ENCODE measurements at places on chromosomes 12 and 14. TPM values are rescaled to one million over a fixed set of nuclear protein-coding genes. Genes with fewer than 3 reads are reported as not detected.

DNA sequence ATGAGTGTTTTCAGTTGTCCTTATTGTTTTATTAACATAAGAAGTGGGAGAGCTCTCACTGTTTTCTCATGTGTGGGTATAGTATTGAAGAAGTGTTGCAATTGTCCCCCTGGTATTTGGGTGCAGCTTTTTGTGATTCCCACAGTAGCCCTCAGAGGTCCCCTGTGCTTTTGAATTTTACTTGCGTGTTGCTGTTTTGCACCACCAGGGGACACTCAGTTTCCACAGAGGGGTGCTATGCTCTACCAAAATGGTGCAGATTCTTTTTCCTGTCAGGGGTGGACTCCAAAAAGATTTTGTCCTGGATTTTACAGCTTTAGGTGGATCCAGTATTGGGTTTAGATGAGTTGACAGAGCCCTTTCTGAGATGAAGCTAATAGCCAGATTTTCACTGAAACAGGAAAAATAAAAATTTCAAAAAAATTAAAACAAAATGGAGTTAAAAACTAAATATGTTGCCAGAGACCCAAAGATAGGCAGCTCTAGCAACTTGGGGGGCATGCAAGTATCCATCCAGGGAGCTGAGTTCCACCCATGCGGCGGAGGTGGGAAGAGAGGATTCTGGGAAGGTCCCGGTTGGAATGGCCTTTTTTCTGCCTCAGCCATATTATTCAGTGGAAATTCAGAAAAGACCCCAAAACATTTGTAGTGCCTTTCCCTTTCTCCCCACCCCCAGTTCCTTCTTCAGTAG lies 50.2 kb downstream of the TTLL5 start:
- peak overlapping the region; percentile 16 for H3K4me3 ChIP-seq
- no peak for DNase-seq
- peaks cover 14% of the 10 kb centered on the region for H3K36me3 ChIP-seq

GRCh38 chr14:65723348-65723747 lies 310.8 kb downstream of the FUT8 start:
- no peak for DNase-seq
- no peak overlapping the region for H3K27ac ChIP-seq
- H3K36me3 ChIP-seq, result no peaks in the 10 kb centered on the region
- no peaks in the 10 kb centered on the region for H3K27me3 ChIP-seq

DNA sequence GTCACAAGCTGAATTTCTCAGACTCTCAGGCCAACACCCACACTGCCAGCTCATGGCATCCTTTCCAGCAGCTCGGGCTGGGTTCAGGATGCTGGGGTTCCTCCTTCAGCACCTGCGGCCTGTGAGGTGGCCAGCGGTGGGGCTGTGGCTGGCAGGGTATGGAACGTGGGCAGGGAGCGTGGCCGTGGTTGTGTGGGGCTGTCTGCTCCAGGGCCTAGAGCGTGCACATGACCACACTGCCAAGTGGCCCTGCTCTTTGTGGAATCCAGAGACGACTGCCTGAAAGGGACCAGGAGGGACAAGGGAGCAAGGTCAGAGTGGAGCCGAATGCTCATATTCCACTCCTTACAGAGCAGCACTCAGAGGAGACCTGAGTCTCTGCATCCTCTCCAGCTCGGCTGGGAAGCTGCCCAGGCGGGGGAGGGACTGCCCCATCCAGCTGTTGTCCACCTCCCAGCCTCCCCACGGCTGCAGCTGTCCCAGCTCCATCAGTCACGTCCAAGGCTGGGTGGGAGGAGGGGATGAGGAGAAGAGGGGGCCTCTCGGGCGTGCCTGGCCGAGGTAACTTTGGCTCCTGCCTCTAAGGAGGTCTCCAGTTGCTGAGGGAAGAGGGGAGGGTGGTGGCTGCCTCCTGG lies 71.3 kb downstream of the TSPAN9 start:
- no peaks in the 10 kb centered on the region for H3K27me3 ChIP-seq
- no peaks in the 10 kb centered on the region for H3K36me3 ChIP-seq
- peak; percentile 78 for DNase-seq
- H3K4me3 ChIP-seq, result no peak overlapping the region

DNA sequence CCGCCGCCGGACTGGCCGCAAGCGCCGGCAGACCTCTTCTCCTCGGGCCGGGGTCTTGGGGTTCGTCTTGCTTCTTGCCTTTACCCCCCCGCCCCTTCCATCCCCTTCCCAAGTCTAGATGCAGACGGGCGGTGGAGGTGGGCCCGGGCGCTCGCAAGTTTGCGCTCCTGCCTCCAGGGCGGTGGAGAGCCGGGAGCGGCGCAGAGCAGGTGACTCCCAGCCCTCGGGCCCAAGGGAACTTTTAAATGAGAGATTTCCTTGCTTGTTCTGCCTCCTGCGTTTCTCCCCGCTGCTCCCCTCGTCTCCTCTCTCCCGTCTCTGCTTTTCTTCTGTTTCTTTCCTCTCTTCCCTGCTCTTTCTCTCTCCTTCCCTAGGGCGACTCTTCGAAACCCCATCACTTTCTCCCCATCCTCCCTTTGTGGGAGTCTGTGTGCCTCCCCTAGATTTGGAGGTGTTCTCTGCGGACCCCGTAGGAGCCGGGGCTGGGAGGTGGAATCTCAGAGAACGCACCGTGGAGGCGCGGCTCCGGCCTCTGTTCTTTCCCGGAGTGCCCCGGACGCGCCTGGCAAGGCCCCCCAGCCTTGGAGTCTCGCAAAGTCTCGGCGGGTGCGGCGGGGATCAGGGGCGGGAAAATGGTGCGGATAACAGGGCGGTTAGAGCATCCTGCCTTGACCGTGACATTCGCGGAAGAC lies 114.7 kb upstream of the MYL2 start:
- no peak for DNase-seq
- H3K4me3 ChIP-seq, result no peak overlapping the region
- H3K36me3 ChIP-seq, result no peaks in the 10 kb centered on the region
- peaks cover 3% of the 10 kb centered on the region for H3K4me1 ChIP-seq

DNA sequence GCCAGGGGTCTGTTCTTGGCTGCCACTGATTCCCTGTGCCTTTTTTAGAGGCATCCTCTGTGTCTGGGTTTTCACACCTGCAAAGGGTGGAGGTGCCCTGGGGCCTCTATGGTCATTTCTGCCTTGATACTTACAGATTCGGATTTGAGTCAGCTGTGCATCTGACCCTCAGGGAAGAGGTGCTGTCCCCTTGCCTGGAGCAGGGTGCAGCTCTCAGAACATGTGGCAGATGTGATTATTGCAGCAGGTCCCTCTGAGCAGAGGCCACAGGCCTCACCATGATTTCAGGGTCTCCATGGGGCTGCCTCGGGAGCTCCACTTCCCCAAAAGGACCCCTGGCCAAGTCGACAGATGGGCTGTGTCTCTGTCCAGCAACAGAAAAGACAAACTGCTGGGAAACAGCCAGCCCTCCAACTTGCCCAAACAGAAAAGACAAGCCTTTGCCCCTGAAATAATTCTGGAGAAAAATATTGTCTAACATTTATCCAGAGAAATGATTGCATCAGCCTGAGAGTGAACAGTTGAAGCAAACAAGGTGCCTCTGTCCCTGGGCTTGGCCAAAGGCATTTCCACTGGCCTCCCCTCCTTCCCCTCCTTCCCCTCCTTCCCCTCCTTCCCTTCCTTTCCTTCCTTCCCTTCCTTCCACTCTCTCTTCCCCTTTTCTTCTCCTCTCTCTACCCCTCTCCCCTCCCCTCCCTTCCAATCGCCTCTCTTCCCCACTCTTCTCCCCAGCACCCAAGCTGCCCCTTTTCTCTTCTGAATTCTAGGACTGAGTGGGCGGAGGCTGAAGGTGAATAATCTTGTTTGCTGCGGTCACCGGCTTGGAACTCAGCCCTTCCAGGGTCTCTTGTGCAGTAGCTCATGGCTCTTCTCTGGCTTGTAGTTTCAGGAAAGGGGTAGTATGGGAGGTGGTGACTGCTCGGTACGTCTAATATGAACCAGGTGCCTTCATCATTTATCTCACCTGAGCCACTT lies 676 bp downstream of the SERPINA3 start:
- H3K27me3 ChIP-seq, result peaks cover 2% of the 10 kb centered on the region
- no peaks in the 10 kb centered on the region for H3K36me3 ChIP-seq
- no peaks in the 10 kb centered on the region for H3K4me1 ChIP-seq
- no peak overlapping the region for H3K27ac ChIP-seq
- H3K4me3 ChIP-seq, result no peak overlapping the region

- no peak for DNase-seq
- no peaks in the 10 kb centered on the region for H3K36me3 ChIP-seq
- no peaks in the 10 kb centered on the region for H3K4me1 ChIP-seq
- no peak overlapping the region for H3K4me3 ChIP-seq
- no peak overlapping the region for H3K27ac ChIP-seq
Observed at GRCh38 chr12:75690296-75690955, 179.0 kb upstream of the KRR1 start.

- no peak for DNase-seq
- peaks cover 41% of the 10 kb centered on the region for H3K36me3 ChIP-seq
- no peaks in the 10 kb centered on the region for H3K27me3 ChIP-seq
- H3K4me1 ChIP-seq, result no peaks in the 10 kb centered on the region
- no peak overlapping the region for H3K27ac ChIP-seq
Observed at GRCh38 chr14:102903889-102904512, 18.5 kb upstream of the AMN start.

DNA sequence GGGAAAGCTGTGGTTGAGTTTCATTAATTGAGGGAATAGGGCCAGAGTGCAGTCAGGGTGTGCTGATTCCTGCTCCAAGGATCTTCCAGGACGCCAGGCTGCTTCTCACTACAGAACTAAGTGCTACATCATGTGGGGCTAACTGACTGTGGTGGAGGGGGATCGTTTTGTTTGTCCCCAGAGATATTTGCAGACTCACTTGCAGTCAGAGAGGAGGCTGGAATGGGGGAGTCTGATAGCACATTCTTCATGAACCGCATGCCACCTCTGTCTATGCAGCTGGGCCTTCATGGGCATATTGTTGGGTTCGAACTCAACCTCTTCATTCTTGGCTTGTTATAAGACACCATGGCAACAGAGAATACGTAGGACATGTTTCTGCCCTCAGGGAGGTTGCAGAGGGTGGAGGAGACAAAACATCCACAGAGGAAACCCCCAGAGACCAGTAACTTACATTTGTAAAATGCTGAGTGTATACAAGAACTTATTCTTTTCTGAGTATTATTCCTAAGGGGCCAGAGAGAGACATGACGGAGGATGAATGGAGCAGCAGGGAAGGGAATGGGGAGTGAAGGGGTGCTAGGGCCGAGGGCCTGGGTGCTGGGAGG lies 13.0 kb downstream of the KRT7 start:
- H3K4me3 ChIP-seq, result no peak overlapping the region
- H3K4me1 ChIP-seq, result peaks cover 43% of the 10 kb centered on the region
- H3K27ac ChIP-seq, result no peak overlapping the region
- peak; percentile 5 for DNase-seq
- no peaks in the 10 kb centered on the region for H3K36me3 ChIP-seq
- no peaks in the 10 kb centered on the region for H3K27me3 ChIP-seq

DNA sequence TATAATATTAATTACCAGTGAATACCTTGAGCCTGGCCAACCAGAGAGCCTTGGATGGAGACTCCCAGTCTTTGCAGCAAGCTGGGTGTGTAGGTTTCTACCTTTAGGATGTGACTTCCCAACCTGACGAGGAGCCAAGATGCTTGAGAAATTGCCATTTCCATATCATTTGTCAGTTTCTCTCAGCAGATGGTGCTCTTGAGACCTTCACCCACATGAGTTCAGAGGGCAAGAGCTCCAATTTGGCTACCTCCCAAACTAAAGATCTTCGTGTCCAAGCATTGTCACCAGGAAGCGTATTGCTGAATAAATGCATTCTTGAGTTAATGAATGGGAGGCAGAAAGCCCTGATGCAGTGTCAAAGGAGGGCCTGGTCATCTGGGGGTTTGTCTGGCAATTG lies 106.4 kb upstream of the TBX5 start:
- H3K36me3 ChIP-seq, result no peaks in the 10 kb centered on the region
- no peak for DNase-seq
- no peaks in the 10 kb centered on the region for H3K4me1 ChIP-seq
- H3K27ac ChIP-seq, result no peak overlapping the region
- H3K4me3 ChIP-seq, result no peak overlapping the region
- no peaks in the 10 kb centered on the region for H3K27me3 ChIP-seq

GRCh38 chr12:88518863-88519403 lies 61.3 kb downstream of the KITLG start:
- no peak overlapping the region for H3K27ac ChIP-seq
- H3K36me3 ChIP-seq, result no peaks in the 10 kb centered on the region
- H3K4me3 ChIP-seq, result no peak overlapping the region
- peaks cover 9% of the 10 kb centered on the region for H3K4me1 ChIP-seq
- DNase-seq, result peak; percentile 14

DNA sequence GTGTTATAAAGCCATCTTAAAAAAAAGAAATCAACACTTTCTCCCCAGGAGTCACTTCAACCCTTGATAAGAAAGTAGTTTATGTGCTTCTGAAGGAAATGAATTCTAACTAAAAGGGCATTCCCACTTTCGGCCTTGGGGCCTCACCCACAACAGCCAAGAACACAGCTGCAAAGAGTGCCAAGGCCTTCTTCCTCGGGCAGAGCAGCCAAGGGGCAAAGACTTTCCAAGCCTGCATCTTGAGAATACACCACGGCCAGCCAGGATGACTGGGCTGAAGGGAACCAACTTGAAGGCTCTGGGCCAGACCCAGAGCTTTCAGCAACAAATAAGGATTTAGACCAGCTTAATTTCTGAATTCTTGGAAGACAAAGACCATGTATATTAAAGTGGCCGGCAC lies 60.4 kb upstream of the FOXN3 start:
- no peaks in the 10 kb centered on the region for H3K36me3 ChIP-seq
- no peak overlapping the region for H3K4me3 ChIP-seq
- no peak for DNase-seq
- no peak overlapping the region for H3K27ac ChIP-seq

GRCh38 chr14:99718811-99719192 lies 34.7 kb downstream of the CYP46A1 start:
- no peaks in the 10 kb centered on the region for H3K36me3 ChIP-seq
- DNase-seq, result no peak
- H3K4me3 ChIP-seq, result no peak overlapping the region
- H3K4me1 ChIP-seq, result no peaks in the 10 kb centered on the region

DNA sequence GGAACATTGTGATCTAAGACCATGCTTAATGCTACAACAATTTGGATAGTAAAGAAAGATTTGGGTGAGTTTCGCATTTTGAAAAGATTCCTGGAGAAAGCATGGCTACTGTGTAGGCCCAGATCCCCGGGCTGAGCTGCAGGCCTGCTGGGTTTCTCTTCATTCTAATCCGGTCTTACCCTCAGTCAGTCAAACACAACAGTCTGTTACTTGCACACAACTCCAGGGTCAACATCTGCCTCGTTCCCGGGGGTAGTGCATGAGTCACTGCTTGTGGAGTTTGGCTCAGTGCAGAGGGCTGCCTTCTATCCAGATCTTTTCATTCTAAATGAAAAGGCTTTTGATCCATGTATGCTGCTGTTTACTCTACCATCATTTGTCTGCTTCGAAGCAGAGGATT lies 60.4 kb upstream of the SEL1L start:
- H3K27ac ChIP-seq, result no peak overlapping the region
- H3K4me3 ChIP-seq, result no peak overlapping the region

BEGAIN gene
- 0.13 TPM for total RNA-seq

DEPDC4 gene
- total RNA-seq, result 0.32 TPM

PTHLH gene
- 0.54 TPM for total RNA-seq

RNASE1 gene
- total RNA-seq, result 94.4 TPM

Data from psoas muscle (tissue), 8 donors.